GM13977 (cell line): ENCODE measurements at places on chromosomes 3 and 15.
A peak's percentile ranks its signal among the peaks of the same experiment; 100 is the strongest.

DNA sequence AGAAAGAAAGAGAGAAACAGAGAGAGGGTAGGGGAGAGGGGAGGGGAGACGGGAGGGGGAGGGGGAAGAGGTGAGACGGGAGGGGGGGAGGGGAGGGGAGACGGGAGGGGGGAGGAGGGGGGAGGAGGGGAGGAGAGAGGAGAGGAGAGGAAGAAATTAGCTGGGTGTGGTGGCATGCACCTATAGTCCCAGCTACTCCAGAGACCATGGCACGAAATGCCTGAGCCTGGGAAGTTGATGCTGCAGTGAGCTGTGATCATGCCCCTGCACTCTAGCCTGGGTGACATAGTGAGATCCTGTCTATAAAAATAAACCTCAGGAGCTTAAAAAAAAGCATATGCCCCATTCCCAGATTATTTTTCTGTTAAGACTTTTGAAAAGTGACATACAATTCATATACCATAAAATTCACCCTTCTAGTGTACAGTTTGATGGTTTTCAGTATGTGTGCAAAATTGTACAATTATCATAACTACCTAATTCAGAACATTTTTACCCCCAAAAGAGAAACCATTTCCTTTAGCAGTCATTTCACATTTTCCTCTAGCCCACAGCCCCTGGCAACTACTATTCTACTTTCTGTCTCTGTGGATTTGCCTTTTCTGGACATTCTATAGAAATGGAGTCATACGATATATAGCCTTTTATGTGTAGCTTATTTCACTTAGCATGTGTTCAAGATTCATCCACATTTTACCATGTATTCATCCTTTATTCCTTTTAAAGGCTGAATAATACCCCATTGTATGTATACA, 699.6 kb downstream of the FHIT start:
- no peak for DNase-seq

GRCh38 chr3:113663324-113663750, 33.1 kb downstream of the USF3 start:
- no peak for DNase-seq

DNA sequence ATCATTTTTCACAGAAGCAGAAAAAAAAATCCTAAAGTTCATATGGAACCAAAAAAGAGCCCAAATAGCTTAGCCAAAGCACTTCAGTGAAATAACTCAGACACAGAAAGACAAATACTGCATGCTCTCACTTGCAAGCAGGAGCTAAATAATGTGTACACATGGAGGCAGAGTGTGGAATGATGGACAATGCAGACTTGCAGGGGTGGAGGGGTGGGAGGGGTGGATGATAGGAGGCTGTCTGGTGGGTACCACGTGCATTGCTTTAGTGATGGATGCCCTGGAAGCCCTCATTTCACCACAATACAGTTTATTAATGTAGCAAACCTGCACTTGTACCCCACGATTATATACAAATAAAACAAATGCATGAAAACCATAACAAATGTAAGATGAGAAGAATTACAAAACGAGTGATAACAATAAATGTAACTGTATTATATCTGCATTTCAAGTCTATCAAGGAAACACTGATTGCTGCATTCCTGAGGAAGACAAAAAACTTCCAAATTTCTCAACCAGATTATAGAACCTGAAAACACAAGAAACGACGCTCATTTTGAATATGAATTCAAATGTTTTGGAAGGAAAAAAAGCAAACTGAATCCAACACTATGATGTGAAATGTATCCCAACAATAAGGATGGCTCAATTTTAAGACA, 96.5 kb downstream of the DLG1 start:
- no peak for DNase-seq

- DNase-seq, result no peak
Observed at GRCh38 chr3:146476094-146476740, 6.9 kb upstream of the PLSCR2 start.

GRCh38 chr15:101642361-101642760, 9.8 kb downstream of the TM2D3 start:
- no peak for DNase-seq

- DNase-seq, result no peak
Observed at GRCh38 chr3:14283092-14283812, 104.6 kb downstream of the LSM3 start.

DNA sequence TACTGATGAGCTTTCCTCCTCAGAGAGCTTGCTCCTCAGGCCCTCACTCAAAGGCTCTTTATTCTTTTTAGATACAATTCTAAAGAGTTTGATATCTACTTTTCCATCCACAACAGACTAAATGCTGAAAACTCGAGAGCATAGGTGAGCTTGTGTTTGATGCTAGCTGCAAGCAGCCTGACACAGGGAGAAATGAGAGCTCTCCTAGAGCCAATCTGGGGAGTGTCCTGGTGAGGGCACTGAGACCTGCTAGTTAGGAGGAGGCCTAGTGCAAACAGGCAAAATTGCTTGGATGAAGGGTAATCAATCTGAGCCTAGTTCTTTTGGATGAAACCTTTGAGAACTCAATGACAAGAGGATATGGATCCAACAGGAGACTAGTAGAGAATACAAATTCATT, 300.8 kb downstream of the ZBTB20 start:
- no peak for DNase-seq

DNA sequence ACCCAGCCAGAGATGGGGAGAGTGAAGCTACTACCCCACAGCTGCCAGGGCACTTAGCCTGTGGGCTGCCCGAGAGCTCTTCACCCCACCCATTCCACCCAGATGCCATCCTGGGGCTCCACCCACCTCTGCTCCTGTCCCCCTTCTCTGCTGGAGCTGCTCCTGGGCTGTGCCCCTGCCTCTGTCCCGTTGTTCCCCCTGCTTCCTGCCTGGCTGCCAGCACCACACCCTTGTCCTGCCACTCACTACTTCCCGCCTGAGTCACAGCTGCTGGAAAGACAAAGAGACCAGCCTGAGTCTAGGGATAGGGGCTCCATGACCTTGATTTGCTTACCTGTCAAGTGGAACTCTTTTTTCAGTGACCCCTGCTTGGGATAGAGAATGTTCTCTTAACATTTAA, 12.4 kb downstream of the GNAI2 start:
- DNase-seq, result no peak

DNA sequence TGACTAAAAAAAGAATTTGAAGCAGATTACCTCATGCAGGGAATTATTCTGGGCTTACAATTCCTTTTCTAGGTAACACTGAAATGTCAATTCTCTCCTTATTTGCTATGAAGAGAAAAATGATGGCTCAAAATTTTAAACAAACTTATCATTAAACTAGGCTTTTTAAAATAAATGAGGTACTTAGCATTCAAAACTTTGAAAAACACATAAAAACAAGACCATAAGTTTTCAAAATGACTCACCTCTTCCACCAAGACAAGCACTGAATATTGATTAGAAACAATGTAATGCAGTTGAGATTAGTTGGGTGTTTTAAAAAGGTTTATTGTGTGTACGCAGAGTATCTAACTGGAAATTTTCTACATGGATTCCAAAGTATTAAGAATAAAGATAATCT, 154.6 kb downstream of the ADAM10 start:
- peak; percentile 19 for DNase-seq

DNA sequence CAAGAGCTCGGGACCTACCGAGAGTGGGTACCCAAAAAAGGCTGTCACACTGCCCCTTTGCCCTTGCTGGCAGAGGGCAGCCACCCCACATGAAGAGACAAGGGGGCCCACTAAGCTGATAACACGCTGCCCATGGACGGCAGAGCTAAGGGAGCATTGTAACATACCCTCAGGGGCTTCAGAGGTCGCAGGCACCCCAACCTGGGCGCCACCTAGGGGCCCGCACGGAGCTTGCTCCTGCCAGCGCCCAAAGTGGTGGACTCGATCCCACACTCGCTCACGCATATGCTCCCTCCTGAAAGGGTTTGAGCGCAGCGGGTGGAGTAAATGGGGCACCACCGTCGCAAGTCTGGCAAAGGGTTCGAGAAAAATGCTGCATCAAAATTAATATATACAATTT, 975.4 kb downstream of the ZPLD1 start:
- DNase-seq, result no peak

GRCh38 chr15:68405378-68406250, 26.3 kb downstream of the ITGA11 start:
- no peak for DNase-seq

GRCh38 chr15:67197364-67197695, 57.1 kb downstream of the AAGAB start:
- DNase-seq, result no peak

DNA sequence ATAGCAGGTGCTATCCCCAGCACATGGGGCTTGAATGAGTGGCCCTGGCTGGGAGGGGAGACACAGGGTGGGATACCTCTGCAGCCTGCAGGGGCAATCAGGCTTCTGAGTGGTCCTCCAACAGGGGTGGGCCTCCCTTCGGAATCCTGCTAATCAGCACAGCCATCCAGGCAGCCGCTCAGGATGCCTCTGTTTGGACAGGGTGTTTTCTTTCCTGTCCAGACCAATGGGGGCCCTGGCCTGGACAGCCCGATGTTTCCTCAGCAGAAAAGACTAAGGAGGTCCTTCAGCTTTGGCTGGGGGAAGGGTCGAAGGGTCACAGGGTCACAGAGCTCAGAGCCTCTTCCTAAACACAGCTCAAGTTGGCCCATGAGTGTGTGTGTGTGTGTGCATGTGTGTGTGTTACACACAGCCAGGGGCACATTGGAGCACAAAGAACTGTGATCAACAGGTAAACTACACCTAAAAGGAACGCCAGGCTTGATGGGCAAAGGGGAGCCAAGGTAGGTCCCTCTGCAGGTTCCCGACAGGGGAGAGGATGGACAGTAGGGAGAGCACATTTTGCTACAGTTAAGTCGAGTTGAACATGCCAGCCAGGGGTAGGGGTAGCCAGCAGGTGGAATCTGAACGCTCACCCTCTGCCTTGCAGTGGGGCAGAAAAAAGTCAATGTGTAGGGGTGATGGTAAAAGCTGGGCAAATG, 1.1 kb upstream of the HAPLN3 start:
- no peak for DNase-seq

- DNase-seq, result no peak
Observed at GRCh38 chr3:11117591-11117990, 36.7 kb upstream of the HRH1 start.

- DNase-seq, result no peak
Observed at GRCh38 chr3:114333180-114333922, 39.5 kb downstream of the TIGIT start.

DNA sequence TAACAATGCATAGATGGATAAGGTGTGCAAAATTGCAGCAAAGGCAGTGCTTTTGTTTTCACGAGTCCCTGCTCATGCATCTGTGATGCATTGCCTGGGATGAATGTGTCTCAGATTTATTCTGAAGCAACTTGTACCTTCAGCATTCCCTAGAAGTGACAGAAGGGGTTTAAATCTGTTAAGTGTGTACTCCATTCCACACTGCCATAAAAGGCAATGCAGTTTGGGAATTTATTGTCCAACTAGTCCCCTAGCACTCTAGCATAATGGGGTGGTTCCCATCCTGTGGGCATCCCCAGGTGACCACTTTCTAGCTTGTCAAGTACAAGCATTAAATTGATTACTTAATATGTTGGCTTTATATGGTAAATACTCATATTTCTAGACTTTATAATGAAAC, 306.5 kb upstream of the CBLB start:
- no peak for DNase-seq

DNA sequence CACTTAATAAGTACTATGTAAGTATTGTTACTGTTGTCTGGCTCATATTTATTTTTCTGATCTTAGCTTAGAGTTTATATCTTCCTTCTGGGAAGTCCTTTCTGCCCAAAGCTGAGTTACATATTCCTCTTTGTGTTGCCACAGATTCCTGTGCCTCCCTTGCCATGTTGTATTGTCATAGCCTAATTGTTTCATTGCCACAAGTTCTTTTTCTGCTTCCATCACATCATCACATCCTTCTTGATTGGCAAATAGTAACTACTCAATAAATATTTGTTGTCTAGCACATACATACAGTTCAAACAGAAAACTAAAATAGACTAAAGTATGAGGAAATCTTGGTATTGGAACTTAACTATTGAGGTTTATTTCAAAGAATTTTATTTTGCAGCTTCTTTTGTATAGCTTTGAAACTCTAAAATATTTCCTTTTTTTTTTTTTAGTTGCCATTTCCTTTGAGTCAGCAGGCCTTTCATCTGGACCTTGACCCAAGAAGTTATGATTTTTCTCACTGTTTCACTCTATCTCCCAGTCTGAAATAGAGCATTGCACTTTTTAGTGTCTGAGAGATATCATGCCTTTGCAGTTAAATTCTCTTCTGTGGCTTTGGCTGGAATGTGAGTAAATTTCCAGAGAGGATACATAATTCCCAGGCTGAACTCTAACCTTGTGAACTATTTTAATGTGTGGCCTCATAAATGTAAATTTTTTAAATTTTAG, 98.2 kb downstream of the ZNF609 start:
- DNase-seq, result no peak

- DNase-seq, result no peak
Observed at GRCh38 chr3:47443611-47443995, 32.1 kb downstream of the SCAP start.

DNA sequence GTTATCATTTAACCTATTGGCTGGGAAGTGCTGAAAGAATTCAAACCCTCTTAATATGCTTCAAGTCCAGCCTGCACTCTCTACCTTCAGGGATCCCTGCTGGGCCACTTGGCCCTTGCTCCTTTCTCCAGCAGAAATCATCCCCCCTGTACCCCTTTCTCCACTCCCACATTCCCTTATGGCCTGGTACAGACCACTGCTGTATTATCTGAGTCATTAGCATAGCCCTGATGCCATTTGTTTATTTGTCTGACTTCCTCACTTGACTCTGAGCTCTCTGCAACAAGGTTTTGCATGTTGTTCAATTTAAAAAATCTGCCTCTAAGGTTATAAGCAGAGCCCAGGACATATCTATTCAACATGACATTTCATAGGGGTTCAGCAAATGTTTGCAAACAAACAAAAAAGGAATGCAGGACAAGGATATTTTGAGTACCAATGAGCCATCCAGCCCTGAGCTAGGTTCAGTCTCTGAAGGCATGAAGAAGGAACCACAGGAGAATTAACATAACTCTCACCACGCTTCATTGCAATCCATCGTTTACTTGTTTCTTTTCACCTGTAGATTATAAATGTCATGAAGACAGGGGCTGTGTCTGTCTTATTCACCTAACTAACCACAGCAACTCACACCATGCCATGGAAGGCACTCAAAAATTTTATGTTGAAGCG, 26.6 kb upstream of the HES1 start:
- DNase-seq, result no peak

DNA sequence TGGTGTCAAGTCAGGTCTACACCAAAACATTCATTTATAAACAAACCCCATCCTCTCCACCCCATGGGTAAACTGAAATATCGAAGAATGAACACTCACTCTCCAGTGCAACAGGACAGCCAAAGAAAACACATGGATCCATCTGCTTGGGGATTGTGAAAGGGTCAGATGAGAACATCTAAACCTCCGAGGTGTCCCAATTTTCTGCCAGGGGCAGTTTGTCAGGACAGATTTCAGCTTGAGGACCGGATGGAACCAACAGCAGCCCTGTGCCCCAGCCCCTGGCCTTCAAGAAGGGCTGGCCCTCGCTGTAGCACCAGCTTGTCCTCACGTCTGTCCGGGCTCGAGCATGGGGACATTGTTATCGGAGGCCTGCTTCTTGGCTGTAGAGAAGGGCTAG, 45.5 kb downstream of the PCSK6 start:
- no peak for DNase-seq
